NCI-H510A (cell line): ENCODE measurements at places on chromosomes 6 and 20.

DNA sequence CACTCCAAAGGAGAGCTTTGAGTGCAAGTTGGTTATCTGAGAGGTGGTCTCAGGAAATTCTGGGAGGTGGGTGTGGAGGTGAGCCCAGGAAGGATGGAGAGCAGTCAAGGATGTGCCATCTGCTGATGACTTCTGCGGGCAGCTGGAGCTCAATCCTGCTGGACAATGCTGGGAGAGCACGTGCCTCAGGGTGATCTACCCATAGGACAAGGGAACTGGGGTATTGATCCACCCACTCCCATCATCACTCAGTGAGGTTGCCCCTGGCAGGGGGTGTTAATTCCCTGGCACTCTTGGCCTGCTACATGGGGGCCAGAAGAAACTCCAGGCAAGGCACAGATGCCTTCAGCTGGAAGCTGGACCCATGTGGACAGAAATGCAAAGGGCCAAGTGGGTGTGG lies 7.1 kb upstream of the ZBP1 start:
- DNase-seq: no peak

DNA sequence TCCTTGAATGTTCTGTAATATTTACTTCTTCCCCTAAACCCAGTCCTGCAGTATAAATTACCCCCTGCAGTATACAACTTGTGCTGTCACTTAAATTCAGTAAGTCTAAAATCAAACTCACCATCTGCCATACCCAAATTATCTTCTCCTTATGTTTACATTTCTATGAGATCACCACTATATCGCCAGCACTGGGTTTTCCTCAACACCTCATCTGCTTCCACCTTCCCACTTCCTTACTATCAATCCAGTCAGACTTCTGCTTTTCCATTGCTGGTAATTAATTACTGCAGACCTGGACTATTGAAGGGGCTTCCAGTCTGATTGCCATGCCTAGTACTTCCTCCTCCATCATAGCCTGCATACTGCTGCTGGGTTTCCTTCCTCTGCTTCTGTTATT lies 15.2 kb downstream of the EFHC1 start:
- DNase-seq: no peak

DNA sequence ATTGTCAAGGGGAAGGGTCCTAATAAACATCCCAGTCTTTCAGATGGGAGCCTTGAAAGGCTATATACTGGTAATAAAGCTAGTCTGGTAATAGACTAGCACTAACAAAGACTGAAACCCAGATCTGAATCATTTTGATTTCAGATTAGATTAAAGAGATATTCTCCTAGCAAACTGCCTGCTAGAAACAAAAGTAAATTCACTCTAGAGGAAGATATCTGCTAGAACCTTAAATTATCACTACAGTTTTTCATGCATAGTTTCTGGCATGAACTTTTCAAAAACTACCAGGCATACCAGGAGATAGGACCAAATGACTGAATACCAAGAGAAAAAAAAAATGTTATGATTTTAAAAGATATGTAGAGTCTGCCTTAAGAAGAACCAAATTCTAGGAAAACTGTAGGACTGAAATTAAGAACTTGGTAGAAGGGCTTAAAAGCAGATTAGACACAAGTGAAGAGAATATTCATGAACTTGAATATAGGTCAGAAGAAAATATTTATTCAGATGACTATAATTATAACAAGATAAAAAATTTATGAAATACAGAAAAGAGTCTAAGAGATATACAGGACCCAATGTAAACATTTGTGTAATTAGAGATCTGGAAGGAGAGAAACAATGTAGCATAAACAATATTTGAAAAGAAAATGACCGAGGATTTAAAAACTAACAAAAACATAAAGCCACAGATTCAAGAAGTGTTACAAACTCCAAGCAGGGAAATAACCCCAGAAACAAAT lies 141.6 kb downstream of the FOXO3 start:
- DNase-seq: no peak

GRCh38 chr6:158694913-158695312 lies 45.1 kb downstream of the SYTL3 start:
- DNase-seq: no peak

DNA sequence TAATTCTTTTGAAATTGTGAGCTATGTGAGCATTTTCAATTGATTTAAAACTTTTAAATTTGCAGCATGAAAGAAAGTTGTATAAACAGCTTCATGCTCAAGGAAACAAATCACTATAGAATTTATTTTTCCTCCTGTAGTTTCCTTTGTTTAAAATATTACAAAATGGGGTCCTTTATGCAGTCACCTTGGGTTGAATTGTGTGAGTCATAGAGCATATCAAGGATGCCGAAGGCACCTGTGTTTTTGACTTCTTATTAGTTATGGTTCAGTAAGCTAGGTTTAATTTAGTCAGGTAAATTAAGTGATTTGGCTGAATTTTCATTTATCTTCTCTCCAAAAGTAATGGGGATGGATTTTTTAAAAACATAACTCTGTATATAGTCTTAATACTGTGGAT lies 96.8 kb downstream of the BCKDHB start:
- DNase-seq: no peak

DNA sequence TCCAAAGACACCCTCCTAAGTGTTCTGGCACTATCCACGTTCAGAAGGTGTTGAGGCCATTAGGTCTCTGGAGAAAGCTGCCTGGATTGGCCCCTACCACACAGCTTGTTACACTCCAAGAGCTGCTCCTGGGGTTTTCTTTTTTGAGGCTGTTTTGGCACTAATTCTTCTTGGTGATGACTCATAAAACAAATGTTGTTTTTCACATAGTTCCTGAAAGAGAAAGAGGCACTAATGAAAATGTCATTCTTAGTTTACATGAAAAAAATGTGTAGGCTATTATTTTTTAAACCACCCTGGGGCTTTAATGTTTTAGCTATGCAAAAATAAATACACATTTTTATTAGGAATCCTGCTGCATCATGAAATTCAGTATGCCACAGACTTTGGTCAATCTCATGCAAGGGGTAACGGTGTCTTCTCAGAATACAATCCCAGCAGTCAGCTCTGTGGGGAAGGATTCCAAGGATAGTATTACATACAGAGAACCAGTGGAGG lies 38.1 kb downstream of the TBPL1 start:
- no peak for DNase-seq

- DNase-seq: no peak
Observed at GRCh38 chr6:39765508-39766065, 26.6 kb upstream of the DAAM2 start.

DNA sequence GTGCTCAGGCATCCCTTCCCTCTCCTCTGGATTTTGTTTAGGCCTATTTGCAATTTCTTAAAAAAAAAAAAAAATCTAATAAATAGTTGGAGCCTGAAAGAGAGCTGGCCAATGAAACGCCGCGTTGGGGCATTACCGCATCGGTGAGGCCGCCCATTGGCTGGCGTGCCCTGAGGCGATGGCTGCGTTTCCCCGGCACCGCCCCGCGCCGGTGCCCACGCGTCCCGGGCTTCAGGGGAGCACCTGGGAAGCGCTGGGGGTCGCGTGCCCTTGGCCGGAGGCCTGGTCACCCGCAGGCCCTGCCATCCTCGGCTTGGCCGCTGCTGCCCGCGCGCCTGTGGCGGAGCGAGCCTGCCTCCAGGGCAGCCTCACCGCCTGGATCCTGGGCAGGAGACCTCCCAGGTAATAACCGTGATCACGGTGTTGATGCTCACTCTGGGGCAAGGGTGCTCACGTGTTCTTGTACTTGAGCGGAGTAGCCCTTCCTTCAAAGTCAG lies 155.4 kb downstream of the NRN1 start:
- DNase-seq: peak; percentile 47

- peak; percentile 59 for DNase-seq
Observed at GRCh38 chr20:13221673-13222318, 722 bp downstream of the ISM1 start.

GRCh38 chr20:4519534-4519933 lies 202.2 kb upstream of the PRND start:
- no peak for DNase-seq

- DNase-seq: no peak
Observed at GRCh38 chr6:129662406-129662766, 47.6 kb downstream of the ARHGAP18 start.

- no peak for DNase-seq
Observed at GRCh38 chr6:108616544-108616943, 55.8 kb downstream of the FOXO3 start.

- no peak for DNase-seq
Observed at GRCh38 chr20:19970256-19970765, 46.9 kb upstream of the NAA20 start.

GRCh38 chr6:56541030-56541600 lies 101.6 kb downstream of the DST start:
- DNase-seq: peak; percentile 10

- DNase-seq: no peak
Observed at GRCh38 chr20:13461849-13462458, 176.8 kb downstream of the TASP1 start.

DNA sequence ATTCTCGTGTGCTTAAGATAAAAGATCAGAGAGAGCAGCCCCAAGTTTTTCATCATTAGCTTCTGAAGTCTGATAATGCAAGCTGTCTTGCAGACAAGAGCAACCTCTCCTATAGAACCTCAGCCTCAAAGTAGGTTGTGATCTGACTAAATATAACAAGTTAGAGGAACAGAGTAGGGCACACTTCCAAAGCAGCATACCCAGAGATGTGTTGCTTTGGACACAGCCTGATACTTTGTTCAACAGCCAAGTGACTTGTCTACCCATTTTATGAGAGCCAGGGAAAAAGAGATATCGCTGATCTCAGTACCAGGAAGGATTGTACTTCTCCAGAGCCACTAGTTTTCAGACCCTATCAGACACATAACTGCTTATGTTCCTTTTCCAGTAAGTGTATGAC lies 44.2 kb upstream of the OPRM1 start:
- DNase-seq: no peak

GRCh38 chr6:26457264-26457805 lies 420 bp upstream of the BTN2A1 start:
- peak; percentile 18 for DNase-seq

- DNase-seq: no peak
Observed at GRCh38 chr6:127841811-127842210, 59.0 kb downstream of the THEMIS start.

DNA sequence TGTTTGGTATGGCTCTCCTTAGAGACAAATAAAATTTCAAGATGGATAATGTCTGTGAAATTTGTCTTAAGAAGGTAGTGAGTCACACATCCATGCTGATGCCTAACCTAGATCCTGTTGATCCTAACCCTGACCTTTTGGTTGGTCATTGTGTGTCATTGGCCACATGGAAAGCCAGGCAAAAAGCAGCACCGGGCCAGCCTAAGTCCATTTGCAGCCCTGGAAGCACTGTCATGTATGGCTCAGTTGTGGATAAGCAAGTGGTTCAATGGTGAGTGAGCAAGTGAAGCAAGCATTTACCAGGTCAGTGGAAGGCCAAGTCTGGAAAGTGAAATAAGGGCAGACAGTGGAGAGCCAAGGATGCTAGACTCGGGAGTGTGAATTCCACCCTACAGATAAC lies 12.1 kb upstream of the XRN2 start:
- no peak for DNase-seq

DNA sequence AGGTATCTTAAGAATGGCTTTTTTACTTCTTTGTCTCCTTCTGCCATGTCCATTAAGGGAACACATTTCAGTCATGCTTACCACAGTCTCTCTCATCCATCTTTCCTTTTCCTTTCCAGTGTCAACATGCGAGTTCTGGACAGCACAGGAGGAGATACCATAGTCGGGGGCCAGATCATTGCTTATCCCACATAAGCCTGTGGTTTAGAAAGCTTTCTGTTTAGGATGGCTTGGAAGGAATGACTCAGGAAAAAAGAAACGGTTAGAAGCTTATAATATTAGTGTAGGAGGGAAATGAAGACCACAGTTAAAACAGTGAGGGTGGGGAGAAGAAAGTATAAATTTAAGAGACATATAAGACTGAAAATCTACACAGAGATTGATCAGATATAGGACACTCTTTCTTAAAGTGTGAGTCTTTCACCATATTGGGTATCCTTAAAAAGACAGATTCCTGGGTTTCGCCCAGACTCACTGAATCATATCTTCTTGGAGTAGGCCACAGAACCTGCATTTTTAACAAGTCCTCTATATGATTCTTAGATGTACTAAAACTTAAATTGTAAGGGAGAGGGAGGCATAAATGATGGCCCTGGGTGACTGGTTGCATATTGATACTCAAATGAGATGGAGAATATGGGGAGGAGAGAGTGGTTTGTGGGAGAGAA lies 36.1 kb downstream of the DSE start:
- no peak for DNase-seq

- DNase-seq: no peak
Observed at GRCh38 chr6:129510950-129511349, 199.0 kb downstream of the ARHGAP18 start.
